KBM-7 (cell line): ENCODE measurements at places on chromosomes 1 and 21.

DNA sequence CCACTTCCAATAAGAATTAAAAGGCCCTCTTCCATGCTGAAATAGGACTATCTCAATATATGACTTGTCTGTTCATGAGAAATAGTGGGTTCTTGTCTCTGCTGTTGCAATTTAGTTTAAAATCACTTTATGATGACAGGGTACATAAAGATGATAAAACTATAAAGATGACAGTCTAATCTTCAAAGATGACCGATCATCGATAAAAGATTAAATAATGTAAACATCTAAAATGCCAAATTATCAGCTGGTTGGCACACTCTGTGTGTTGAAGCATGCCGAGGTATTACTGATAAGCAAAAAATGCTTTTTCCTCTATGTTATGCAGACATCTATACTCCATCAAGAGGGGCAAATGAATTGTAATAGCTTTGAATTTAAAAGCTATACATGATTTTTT is 89.5 kb downstream of the ADGRL4 start:
- no peak for DNase-seq

DNA sequence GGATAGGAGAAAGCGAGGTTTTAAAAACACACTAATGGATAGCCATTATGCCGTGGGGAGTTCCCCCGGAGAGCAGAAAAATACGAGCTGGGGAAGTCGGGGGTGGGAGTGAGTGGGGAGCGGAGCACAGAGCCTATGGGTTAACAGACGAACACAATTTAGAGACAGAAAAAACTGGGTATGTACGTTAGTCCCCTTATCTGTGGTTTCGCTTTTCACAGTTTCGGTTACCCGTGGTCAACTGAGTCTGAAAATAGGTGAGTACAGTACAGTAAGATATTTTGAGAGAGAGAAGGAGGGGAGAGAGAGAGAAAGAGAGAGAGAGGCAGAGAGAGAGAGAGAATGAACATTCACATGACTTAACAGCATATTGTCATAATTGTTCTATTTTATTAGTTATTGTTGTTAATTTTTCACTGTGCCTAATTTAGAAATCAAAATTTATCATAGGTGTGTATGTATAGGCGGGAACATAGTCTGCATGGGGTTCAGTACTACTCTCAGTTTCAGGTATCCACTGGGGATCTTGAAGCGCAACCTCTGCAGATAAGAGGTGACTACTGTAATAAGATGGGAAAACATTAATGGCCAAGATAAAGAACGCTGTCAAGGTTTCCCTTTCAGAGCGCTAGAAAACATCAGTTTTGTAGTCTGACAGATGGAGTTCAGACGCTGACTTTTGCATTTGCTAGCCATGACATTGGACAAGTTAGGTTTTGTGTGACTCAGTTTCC is 125.6 kb upstream of the LMO4 start:
- peak; percentile 23 for DNase-seq

- DNase-seq, result no peak
Observed at GRCh38 chr1:24151175-24151533, 8.2 kb upstream of the IL22RA1 start.

DNA sequence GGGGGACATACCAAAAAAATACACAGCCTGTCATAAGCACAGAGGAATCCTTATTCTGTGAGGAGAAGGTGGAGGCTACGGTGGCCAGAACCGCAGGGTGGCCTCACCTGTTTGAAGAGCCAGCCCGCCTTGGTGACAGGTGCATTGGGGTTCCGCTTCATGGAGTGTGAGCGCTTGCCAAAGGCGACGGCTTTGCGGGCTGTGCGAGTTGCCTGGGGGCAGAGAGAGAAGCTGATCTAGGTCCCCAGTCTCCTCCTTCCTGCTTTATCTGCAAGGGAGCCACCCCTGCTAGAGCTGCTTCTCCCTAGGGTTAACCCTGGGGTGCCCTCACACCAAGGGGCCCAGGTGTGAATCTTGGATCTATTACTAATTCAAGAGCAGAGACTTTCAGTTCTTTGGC is 54.3 kb upstream of the GOLT1A start:
- no peak for DNase-seq

GRCh38 chr1:157515141-157515540 is 37.2 kb downstream of the FCRL5 start:
- DNase-seq, result no peak

DNA sequence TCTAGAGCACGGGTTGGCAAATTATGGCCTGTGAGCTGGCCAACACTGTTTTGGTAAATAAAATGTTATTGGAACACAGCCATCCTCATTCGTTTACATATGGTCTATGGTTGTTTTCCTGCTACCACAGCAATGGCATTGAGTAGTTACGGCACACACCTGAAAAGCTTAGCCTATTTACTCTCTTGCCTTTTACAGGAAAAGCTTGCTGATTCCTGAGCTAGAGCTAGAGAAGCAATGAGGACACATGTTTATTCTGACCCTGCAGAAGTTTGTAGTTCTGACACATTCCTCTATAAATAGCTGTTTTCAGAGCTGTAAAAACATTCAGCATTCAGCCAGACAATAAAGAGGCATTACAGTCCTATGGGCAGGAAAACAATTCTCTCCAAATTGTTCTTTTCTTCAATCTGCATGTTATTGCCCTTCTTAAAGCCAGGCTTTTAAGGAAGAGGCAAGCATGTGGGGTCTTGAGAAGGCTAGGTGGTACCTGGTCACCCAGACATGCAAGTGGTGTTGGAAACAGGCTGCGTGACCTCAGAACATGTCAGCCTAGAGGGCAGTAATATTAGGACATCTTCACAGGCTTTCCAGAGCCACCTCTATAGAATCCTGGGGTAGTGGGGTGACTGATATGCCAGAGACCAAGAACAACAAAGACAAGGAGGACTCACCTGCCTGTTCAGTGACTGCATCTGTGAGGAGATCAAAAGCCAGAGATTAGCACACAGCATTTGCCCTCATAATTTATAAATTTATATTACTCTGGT is 1.6 kb downstream of the FCRL2 start:
- no peak for DNase-seq

DNA sequence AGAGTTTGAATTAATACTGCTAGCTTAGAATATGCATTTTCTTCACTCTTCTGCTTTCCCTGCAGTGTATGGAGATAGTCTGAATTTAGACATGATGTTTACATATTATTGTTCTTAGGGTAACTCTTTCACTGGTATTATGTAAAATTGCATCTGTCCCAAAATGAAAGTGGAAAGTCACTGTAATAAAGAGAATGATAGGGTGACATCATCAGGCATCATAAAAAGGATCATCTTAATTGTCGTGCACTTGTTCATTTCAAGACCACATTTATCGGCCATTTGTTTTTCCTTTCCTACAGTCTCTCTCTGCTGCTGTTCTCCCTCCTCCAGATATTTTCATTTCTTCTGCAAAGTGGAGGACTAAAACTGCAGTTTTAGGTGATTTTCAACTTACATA is 61.9 kb upstream of the ZNF281 start:
- no peak for DNase-seq

DNA sequence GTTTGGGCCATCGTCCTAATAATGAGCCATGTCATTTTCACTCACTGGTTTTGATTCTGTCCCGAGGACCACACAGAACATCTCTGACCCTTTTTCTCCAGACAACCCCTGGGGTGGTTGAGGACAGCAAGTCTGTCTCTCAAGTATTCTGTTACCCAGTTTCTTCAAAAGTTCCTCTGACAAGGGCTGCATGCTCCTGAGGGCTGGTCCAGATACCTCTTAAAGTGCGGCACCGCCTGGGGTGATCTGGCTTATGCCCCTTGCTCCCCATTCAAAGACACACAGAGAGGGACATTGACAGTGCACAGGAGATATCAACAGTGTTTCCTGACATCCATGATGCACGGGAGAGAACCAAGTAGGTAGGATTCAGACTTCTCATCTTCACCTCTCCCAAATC is 132.9 kb upstream of the EDN2 start:
- no peak for DNase-seq

GRCh38 chr21:31426235-31426797 is 82.3 kb upstream of the TIAM1 start:
- no peak for DNase-seq

GRCh38 chr1:197467881-197468280 is 199.8 kb downstream of the CRB1 start:
- DNase-seq, result no peak

- DNase-seq, result no peak
Observed at GRCh38 chr1:114021665-114022099, 42.4 kb downstream of the OLFML3 start.

GRCh38 chr1:156945881-156946661 is 25.6 kb downstream of the LRRC71 start:
- no peak for DNase-seq

GRCh38 chr1:157487096-157487495 is 65.2 kb downstream of the FCRL5 start:
- peak; percentile 47 for DNase-seq

DNA sequence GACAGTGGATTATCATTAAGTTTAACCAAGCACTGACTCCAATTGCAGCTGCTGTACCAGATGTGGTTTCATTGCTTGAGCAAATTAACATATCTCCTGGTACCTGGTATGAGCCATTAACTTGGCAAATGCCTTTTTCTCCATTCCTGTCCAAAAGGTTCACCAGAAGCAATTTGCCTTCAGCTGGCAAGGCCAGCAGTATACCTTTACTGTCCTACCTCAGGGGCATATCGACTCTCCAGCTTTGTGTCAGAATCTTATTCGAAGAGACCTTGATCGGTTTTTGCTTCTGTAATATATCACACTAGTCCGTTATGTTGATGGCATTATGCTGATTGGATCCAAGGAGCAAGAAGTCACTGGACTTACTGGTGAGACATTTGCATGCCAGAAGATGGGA is 9.5 kb upstream of the GTF2B start:
- no peak for DNase-seq

DNA sequence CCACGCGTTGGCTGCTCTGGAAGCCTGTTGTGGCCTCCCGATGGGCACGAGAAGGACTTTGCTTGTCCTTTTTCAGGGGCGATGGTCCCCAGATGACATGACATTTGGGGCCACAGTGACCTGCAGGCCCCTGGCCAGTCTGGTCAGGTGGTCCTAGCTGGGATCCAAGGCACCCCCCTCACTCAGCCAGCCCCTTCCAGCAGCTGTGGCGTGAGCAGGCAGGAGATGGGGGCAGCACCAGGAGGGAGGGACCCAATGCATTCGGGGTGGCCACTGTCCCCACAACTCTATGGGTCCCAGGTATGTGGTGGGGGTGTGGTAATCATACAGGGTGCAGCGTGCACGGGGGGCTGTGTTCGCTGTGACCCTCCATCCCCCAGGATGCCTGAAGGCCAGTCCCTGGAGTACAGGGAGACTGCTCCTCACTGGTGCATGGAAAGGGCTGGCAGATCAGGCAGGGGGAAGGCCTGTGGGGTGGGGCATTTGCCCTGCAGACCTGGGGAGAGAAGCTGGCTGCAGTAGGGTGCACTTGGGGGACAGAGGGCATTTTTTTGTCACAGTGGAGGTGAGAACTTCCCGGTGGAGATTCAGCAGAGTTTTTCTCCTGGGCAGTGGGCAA is 31.7 kb downstream of the WNT3A start:
- DNase-seq, result no peak

- no peak for DNase-seq
Observed at GRCh38 chr1:20234788-20235535, 48.6 kb upstream of the PLA2G2C start.

DNA sequence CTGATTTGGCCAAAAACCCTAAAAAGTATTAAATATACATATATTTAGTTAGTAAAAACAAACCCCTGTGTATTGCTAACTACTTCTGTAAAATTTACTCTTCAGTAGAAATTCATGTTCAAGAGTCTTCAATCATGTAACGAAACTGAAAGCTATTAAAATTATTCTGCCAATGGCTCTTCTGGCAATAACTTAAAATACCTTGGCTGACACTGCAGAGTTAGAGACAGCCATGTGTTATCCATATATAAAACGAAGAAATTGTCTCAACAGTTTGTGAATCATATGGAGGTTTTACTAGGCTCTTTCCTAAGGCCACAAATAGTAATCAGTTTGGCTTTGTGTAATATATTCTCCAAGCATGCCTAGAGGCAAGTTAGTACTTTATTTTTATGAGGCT is 357.2 kb downstream of the COL11A1 start:
- DNase-seq, result no peak

DNA sequence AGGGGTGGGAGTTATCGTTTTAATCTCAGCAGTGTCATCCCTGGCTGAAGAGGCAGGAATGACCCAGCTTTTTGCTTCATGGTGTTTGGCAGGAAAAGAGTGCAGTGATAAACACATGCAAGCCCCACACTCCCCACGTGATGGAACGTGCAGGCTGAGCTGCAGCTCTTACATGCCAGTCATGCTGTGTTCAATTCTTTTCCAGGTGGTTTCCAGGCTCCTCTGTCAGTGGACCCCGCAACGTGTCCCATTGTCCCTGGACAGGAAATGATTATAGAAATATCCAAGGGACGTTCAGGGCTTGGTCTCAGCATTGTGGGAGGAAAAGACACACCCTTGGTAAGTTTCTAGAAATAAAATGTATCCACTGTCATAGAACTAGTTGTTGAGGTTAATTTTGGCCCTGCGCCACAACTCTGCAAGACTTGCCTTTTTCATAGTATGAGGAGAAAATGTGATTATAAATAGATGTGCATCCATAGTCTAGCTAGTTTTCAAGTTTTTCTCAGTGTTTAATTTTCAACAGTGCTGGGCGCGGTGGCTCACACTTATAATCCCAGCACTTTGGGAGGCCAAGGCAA is 110.2 kb upstream of the L1TD1 start:
- no peak for DNase-seq
